ENCODE measurements at places on chromosomes 12 and 14.

- no peak for DNase-seq
These were observed 5.1 kb downstream of the CDH24 start for GRCh38 chr14:23052182-23052623.

DNA sequence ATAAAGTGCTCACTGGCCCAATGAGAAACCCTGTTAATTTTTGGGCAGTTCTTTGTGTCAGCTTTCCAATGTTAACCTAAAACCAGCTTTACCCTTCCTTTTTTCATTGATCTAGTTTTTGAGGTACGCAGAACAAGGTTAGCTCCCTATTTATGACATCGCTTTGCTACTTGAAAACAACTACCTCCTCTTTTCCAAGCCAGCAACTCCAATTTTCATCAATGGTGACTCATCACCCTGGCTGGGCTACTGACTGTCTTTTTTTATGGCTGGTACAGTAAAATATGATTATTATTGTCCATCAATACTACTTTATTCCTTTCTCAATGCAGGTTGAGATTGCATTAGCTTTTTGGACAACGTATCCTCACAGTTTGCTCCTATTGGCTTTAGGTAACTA, 22.5 kb upstream of the AKAP6 start:
- no peak for DNase-seq

- DNase-seq: no peak
These were observed 53.6 kb downstream of the ARL6IP4 start for GRCh38 chr12:123034022-123034541.

- no peak for DNase-seq
These were observed 11.8 kb upstream of the SYNE2 start for GRCh38 chr14:63840981-63841380.

GRCh38 chr14:82403987-82404386, 870.3 kb upstream of the SEL1L start:
- no peak for DNase-seq

DNA sequence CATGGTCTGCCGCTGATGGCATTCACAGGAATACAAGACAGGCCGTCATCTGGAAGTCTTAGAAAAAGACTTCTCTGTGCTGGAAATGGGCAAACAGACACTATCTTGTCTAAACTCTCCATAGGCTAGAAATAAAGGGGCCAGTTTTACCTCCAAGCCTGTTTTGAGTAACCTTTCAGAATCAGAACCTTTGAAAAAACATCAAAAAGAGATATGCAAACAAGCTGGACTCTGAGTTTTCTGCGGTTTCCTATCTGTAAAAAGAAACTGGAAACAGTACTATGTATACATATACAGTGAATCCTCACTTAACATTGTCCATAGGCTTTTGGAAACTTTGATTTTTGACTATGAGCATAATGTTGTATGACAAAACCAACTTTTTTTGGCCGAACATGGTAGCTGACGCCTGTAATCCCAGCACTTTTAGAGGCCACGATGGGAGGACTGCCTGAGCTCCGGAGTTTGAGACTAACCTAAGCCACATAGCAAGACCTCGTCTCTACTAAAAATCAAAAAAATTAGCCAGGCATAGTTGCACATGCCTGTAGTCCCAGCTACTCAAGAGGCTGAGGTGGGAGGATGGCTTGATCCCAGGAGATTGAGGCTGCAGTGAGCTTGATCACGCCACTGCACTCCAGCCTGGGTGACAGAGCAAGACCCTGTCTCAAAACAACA, 92.9 kb upstream of the MAX start:
- no peak for DNase-seq

- no peak for DNase-seq
These were observed 225.6 kb upstream of the CRY1 start for GRCh38 chr12:107318806-107319532.

GRCh38 chr14:99282261-99283050, 10.5 kb upstream of the BCL11B start:
- no peak for DNase-seq

DNA sequence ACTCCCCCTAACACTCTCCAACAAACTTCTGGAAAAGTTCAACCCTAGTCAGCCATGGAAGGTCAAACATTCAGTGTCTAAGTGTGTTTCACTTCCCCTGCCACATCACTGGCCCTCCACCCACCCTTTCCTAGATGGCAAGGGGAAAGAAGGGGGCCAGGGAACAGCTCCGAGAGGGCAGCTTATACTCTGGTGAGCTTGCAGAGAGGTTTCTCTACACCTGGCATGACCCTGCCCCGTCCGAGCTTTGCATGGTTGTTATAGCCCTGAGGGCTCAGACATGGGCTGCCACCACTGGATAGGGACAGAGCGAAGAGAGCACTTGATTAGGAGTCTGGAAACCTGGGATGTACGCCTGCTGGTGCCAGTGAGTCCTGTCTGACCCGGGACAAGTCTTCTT, 4.0 kb downstream of the ACVRL1 start:
- DNase-seq: no peak

GRCh38 chr12:4012977-4013968, 140.1 kb upstream of the PARP11 start:
- DNase-seq: no peak

DNA sequence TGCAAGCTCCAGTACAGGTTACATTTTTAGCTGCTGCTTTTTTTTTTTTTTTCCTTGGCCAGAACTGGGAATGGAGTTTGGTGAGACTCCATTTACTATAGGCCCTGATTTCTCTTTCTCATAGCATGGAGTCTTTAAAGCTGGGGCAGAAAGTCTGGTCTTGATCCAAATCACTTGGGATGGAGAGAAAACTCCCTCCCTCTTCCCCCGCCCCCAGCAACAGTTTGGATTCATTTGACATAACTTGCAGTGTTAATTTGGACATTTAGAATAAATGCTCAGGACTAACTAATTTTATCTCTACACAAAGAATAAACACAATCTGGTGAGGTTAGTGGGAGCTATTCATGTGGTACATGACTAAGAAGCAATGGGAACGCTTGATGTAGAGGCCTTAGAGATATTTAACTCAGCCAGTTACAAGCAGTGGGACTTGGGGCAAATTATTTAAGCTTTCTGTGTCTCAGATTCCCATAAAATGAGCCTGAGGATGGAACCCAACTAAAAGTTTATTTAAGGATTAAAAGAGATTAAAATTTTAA, 107.3 kb upstream of the ARHGAP5 start:
- no peak for DNase-seq

DNA sequence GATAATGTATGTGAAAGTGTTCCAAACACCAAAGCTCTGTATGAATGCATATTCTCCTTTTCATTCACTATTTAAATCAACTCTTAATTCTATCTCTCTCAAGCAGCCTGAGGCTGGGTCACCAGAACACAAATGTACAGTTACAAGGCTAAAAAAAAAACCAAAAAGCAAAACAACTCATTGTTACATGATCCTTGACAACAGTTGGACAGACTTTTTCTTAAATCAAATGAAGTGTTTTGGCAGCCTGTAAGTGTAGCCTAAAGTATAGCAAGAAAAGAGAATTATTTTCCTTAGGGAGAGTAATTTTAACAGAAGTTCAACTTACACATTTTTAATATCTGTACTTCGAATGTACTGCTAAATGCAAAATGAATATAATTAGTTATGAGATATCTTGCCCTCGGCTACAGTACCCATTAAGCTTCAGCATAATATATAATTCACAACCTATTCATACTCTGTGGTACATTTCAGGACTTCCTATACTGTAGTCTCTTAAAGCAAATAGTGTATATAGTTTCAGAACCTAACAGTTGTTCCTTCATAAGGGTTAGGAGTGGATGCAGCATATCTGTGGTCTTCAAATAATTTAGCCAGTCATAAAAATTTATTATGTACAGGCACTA, 214.0 kb upstream of the BTG1 start:
- DNase-seq: no peak

GRCh38 chr14:54866588-54866987, 36.0 kb downstream of the GCH1 start:
- DNase-seq: no peak

DNA sequence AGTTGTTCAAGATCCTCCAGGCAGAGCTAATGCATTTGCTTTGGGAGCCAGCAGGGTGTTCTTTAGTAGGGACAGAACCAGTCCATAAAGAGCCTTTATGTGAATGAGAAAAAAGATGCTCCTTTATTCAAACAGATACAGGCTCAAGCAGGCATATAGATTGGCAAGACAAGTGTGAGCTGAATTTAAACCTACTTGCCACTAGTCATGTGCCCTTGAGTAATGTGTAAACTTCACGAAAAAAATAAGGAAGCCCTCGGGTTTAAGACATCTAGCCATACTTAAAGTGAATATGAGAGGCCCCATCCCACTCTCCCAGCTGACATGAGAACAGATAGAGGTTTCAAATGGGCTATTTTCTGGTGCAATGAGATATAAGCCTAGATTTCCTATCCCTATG, 43.1 kb upstream of the STRAP start:
- DNase-seq: no peak

- DNase-seq: no peak
These were observed 136.7 kb upstream of the LRIG3 start for GRCh38 chr12:59056966-59057365.

DNA sequence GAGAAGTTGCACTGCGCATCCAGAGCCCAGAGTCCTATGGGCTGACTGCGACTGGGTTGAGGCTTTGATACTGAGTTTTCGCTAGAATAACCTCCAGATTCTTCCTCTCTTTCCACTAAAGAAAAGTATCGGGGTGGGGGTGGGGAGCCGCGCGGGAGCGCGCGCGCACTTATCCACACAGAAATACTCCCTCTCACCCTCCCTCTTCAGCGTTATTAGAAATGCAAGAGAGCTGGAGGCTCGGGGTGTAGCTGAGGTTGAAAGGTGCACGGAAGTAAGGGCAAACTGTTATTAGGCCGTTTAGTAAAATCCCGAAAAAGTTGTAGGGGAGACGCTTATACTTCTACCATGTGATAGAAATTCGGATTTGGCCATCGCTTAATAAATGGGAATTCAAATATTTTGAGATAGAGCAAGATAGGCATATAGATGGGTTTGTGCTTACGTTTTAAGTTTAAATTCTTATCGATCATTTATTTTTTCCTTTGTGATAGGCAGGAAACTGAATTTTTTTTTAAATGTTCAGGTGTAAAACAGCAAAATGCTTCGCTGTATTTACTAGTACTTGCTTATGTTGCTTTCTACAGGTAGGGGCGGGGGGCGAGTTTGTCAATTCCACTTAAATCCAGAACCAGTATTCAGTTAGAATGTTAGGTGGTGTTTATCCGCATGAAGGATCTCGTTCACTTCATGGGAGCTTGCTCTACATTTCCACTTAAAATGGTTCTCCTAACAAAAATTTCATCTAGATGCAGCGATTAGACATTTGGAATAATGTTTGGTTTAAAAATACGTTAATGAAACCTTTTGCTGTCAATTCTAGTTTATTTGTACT, 1.1 kb downstream of the ARHGAP5 start:
- DNase-seq: no peak

DNA sequence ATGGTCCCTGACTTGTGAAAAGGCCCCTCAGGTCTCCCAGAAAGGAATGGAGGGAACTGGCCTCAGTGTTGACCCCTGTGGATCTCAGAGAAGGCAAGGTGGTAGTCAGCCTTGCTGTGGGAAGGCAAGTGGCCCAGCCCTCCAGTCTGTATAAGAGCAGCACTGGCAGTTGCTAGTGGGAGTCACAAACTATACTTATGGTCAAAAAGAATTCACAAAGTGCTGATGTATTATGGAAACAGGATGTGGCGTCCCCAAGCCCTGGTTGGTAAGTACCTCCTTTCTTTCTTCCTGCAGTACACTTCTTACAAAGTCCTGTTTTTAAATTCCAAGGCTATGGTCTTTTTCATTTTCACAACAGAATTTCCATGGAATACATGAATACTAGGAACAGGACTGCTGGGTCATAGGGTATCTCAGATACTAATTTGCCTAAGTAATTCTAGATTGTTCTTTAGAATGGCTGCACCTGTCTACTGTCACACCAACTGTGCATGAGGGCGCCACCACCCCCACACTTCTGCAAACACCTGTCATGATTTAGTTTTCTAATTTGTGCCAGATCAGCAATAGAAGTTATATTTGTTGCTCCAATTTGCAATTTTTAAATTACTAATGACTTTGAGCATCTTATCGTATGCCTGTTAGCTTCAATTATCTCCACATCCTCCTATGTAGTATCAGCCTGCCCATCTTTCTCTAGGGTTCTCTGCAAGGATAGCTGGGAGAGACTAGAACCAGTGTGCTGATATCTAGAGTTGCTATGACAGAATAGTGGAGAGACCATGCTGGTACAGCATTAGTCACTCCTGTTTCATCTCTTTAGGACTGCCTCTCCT, 40.7 kb upstream of the TMEM263 start:
- no peak for DNase-seq

- peak; percentile 14 for DNase-seq
These were observed 1397.2 kb downstream of the LRFN5 start for GRCh38 chr14:43003845-43004244.

DNA sequence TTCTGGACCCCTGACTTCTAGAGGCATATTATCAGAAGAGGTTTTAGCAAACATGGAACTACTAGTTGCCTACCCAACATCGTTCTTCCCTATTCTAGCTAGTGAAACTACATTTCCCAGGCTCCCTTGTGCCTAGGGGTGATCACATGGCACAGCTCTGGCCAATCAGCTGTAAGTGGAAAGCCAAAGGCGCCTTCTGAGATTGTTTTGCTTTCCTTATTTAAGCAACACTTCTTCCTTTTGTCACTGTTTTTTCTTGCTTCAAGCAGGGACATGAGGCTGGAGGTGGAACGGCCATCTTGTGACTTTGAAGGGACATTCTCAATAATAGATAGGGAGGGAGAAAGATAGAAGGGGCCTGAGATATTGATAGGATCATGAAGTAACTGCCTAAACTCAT, 136.7 kb downstream of the ZNF664 start:
- DNase-seq: no peak

- DNase-seq: peak; percentile 99
These were observed 49.1 kb downstream of the NCOR2 start for GRCh38 chr12:124518051-124518932.

DNA sequence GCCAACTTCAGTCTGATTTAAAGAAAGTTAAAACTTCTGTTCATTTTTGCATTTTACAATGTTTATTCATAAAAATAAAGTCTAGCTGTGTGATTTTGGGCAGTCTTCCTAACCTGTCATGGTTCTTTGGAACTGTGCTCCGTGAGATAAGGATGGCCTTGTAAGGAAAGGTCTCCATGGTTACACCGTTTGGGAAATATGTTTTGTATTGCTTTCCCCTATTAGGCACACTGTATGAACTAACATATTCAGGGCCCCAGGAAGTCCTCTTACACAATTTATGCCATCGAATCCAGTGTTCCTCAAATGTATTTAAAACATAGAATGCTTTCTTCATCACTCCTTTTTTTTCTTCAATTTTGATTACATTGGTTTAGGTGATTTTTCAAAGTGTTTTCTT, 54.5 kb downstream of the APAF1 start:
- DNase-seq: no peak

GRCh38 chr14:95537298-95538089, 2.6 kb downstream of the GLRX5 start:
- DNase-seq: no peak

GRCh38 chr14:81682134-81682533, 148.5 kb upstream of the SEL1L start:
- DNase-seq: no peak

Data from retinal pigment epithelial cell (primary cell).